ENCODE measurements at places on chromosomes 2 and 18.
A peak's percentile ranks its signal among the peaks of the same experiment; 100 is the strongest.

- no peak for DNase-seq
Measured at GRCh38 chr2:41182961-41183360, 731.1 kb upstream of the SLC8A1 start.

- no peak for DNase-seq
Measured at GRCh38 chr2:96097951-96098823, 18.2 kb downstream of the ADRA2B start.

- DNase-seq: no peak
Measured at GRCh38 chr18:31619291-31619690, 27.6 kb downstream of the TTR start.

DNA sequence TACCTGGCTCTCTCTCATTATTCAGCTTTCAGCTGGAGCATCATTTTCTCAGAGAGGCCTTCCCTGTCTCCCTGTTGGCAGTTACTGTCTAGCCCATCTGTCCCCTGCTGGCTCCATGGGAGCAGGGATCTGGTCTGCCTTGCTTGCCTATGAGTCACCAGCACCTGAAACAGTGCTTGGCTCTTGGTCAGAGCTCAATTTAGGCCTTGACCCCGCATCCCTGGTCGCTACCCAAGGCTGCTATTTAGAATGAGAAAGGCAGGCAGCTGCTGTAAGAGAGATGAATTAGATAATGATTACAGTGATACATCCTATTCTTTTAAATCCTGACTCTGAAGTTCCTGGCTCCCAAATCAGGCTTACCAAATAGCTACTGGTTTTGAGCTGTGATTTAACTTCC lies 32.9 kb downstream of the KCNE4 start:
- no peak for DNase-seq

DNA sequence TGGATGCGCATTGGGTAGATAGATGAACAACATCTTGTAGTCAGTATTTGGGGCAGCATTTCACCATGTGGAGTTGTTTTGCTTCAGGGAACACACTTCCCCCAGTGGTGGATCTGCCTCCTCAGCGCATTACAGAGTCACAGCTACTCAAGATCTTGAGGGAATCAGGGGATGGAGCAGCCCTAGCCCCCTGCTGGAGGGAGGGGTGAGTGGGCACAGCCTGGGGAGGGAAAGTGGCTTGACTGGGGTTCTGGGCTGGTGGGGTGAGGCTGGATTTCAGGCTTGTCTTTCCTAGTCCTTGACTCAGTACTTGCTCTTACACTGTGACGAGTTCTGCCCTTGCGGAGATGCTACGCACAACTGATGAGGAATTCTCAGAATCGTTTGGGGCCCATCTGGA lies 271.0 kb upstream of the HS6ST1 start:
- DNase-seq: no peak

DNA sequence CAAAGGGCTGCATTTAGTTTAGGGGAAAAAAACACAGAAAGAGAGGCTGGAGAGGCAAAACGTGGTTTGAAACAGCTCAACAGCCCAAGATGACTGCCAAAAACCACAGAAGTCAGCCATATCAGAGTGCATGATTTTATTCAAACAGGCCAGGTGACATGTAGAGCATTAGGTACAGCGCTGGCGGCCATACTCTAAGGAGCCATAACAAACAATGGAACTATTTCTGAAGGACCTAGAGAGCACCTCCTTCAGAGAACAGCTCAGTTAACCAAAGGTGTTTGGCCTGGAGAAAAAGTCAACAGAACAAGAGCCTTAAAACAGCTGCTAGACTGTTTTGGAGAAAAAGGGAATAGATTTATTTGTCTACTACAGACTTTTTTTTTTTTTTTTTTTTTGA lies 2.6 kb downstream of the THADA start:
- DNase-seq: no peak

- no peak for DNase-seq
Measured at GRCh38 chr2:102932501-102932900, 170.7 kb downstream of the TMEM182 start.

- DNase-seq: no peak
Measured at GRCh38 chr2:205188239-205189138, 493.8 kb upstream of the NRP2 start.

- no peak for DNase-seq
Measured at GRCh38 chr2:206984206-206984605, 44.9 kb downstream of the CPO start.

GRCh38 chr2:241617431-241618154 lies 19.4 kb downstream of the THAP4 start:
- DNase-seq: peak; percentile 20

GRCh38 chr18:24791751-24792545 lies 331.5 kb downstream of the HRH4 start:
- DNase-seq: no peak

- no peak for DNase-seq
Measured at GRCh38 chr2:165678882-165679281, 115.2 kb downstream of the GALNT3 start.

DNA sequence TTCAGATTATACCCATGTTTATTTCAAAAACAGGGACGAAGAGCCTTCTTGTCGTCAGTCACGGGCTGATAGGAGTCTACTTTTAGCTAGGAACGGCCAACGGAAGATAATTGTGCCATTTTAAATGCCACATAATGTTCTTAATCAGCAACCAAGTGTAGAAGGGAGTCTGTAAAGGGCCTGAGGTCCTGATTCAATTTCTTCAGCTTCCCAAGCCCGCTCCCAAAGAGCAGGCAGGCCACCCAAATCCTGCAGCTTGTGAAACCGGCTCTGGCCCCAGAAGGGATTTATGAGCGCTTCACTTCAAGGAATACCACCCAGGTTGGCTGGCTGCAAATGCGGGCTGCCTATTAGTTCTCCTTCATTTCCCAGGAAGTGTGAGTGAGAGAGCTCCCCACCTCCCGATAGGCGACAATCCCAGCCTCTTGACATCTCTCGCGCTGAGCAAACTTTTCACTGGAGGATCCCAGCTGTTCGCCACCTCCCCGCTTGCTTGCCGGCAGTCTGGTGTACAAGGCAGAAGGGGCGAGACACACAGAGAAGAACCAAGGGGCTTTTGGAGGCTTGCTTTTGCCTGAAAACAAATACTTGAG lies 272.9 kb downstream of the CDH20 start:
- no peak for DNase-seq

- no peak for DNase-seq
Measured at GRCh38 chr2:7346336-7346735, 429.1 kb downstream of the RNF144A start.
